ENCODE measurements at places on chromosomes 11 and 22.

DNA sequence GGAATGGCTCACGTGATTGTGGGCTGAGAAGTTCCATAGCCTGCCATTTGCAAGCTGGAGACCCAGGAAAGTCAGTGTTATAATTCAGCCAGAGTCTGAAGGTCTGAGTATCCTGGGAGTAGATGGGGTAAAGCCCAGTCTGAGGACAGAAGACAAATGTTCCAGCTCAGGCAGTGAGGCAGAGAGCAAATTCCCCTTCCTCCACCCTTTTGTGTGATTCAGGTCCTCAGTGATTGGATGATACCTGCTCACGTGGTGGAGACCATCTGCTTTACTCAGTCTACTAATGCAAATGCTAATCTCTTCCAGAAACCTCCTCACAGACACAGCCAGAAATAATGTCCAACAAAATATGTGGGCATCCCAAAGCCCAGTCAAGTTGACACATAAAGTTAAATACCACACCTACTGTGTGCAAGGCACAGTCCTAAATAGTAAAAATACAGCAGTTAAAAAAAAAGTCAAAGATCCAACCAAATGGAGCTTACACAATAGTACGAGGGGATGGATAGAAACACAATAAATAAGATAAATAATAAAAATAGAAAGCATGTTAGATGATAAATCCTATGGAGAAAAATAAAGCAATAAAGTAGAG lies 13.2 kb upstream of the APOL6 start:
- DNase-seq = no peak

GRCh38 chr11:30447058-30447640 lies 124.2 kb downstream of the ARL14EP start:
- no peak for DNase-seq

GRCh38 chr11:118625976-118626375 lies 18.6 kb downstream of the PHLDB1 start:
- DNase-seq = no peak

- no peak for DNase-seq
These were observed 6.8 kb downstream of the FUT4 start for GRCh38 chr11:94550513-94550912.

DNA sequence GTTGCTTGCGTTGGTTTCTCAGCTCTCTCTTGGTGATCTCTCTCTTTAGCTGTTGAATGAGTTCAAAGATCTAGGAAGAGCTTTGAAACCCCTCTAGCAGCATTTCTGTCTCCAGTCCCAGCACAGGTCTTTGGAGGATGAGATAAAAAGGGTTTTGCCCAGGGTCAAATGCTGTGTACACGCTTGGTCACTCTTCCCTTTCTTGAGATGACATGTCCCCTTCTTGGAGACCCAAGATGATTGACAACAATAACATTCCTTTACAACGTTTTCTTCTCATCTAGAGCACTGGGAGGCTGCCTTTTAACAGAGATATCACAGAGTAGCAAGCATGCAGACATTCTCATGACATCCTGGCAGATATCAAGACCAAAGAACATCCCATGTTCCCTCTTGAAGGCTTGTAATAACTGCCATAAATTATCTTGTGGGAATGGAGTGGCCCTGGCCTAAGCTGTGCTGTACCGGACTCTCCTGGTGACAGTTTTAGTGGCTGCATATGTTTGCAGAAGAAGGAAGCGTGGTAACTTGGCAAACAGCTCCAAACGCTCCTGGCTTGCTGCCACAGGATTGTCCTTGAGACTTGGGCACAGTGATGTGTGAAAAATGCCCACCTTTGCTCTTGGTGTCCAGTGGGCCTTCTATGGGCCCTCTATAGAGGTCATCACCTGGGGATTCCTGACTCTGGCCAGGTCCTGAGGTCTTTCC lies 107.8 kb downstream of the PTPRJ start:
- no peak for DNase-seq

DNA sequence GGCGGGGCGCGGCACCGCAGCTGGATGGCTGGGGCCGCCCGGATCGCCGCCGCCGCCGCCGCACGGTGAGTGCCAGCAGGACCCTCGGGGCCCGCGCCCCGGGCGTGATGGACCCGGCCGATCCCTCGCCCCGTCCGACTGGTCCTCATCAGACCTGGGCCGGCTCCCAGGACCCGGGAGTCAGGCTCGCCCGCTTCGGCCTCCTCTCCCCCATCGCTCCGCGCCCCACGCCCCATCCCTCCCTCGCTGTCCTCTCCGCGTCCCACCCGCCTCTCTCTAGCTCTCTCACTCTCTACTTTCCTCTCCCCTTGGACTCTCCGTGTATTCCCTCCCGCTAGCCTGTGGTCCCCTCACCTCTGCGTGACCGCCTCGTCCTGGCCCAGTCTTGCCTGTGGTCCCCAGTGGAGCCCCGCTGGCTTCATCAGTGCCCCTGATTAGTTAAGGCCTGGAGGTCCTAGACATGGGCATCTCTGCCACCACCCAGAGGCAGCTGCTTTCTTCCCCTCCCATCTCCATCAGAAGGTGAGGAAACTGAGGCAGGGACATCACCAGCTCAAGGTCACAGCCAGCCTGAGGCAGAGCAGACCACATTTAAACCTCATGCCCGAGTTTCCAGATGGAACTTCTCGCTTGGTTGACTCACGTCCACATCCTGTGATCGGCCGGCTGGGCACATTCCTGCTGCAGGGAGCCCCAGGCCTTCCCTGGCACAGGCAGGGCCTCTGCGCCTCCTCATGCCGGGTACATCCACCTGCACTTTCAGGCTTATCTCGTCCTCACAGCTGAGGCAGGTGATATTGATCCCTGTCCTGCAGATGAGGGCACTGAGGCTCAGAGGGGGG lies 429 bp downstream of the SLC39A13 start:
- no peak for DNase-seq

- DNase-seq = no peak
These were observed 18.7 kb downstream of the PPM1F start for GRCh38 chr22:21933910-21934309.

All from cortex of kidney (tissue), 1 donor.